GM23248 (cell line): ENCODE measurements at places on chromosomes 2 and 18. TPM values are rescaled to one million over a fixed set of nuclear protein-coding genes. Genes with fewer than 3 reads are reported as not detected.

Gene INPP5D
- 0.13 and 0.23 TPM in 2 replicates for polyA plus RNA-seq

Gene DNER
- 0.16 and 0.39 TPM in 2 replicates for polyA plus RNA-seq

Gene IGFBP5
- 37.9 and 39.8 TPM in 2 replicates for polyA plus RNA-seq

Gene NOSTRIN
- polyA plus RNA-seq, result 0.23 and 0.45 TPM in 2 replicates

Gene KATNAL2
- 4.1 and 4.6 TPM in 2 replicates for polyA plus RNA-seq

Gene TCF7L1
- polyA plus RNA-seq, result 1.8 and 1.9 TPM in 2 replicates

Gene AFF3
- 0.56 and 0.75 TPM in 2 replicates for polyA plus RNA-seq

Gene WDR43
- polyA plus RNA-seq, result 28.5 and 31.3 TPM in 2 replicates

Gene CTIF
- 19.6 and 21.5 TPM in 2 replicates for polyA plus RNA-seq

Gene WDR33
- polyA plus RNA-seq, result 39.3 and 43.8 TPM in 2 replicates

Gene CNGA3
- 0.20 and 0.30 TPM in 2 replicates for polyA plus RNA-seq

Gene NTSR2
- not detected in 2 replicates for polyA plus RNA-seq

Gene KCNG3
- not detected in 2 replicates for polyA plus RNA-seq

Gene SERPINB10
- not detected in 2 replicates for polyA plus RNA-seq

Gene CYP27A1
- polyA plus RNA-seq, result 2.9 and 3.7 TPM in 2 replicates

Gene DPYSL5
- not detected in 2 replicates for polyA plus RNA-seq

Gene NEMP2
- 3.8 and 4.8 TPM in 2 replicates for polyA plus RNA-seq

Gene HSPE1
- 180 and 188 TPM in 2 replicates for polyA plus RNA-seq

Gene KCNG2
- polyA plus RNA-seq, result not detected in 2 replicates

Gene EFHD1
- not detected in 2 replicates for polyA plus RNA-seq

Gene NOL4
- polyA plus RNA-seq, result not detected in 2 replicates

Gene ACTR2
- polyA plus RNA-seq, result 160 and 161 TPM in 2 replicates

Gene HMSD
- 0.83 TPM in 1 of 2 replicates, not detected in the other for polyA plus RNA-seq

Gene SALL3
- polyA plus RNA-seq, result not detected in 2 replicates

Gene MAP4K3
- polyA plus RNA-seq, result 9.4 and 9.9 TPM in 2 replicates

Gene DNAJC5G
- not detected in 2 replicates for polyA plus RNA-seq

Gene OTOS
- polyA plus RNA-seq, result not detected in 2 replicates

Gene CDH19
- not detected in 2 replicates for polyA plus RNA-seq

Gene PTH2R
- polyA plus RNA-seq, result not detected in 2 replicates

Gene RAB27B
- 0.18 and 0.45 TPM in 2 replicates for polyA plus RNA-seq

Gene DLX1
- 7.9 and 9.5 TPM in 2 replicates for polyA plus RNA-seq

Gene GAREM1
- polyA plus RNA-seq, result 0.19 and 0.30 TPM in 2 replicates

Gene SDC1
- 24.5 and 25.6 TPM in 2 replicates for polyA plus RNA-seq

Gene SERTAD2
- polyA plus RNA-seq, result 26.8 and 30.0 TPM in 2 replicates

Gene GPAT2
- polyA plus RNA-seq, result 0.38 and 0.71 TPM in 2 replicates

Gene RNF125
- 0.18 and 0.77 TPM in 2 replicates for polyA plus RNA-seq

Gene CHRNG
- polyA plus RNA-seq, result not detected in 2 replicates

Gene FKBP1B
- polyA plus RNA-seq, result 7.0 and 8.7 TPM in 2 replicates

Gene GAREM2
- 5.9 TPM in 2 replicates for polyA plus RNA-seq

Gene NEURL3
- polyA plus RNA-seq, result not detected in 2 replicates

Gene DTNA
- 5.5 and 6.2 TPM in 2 replicates for polyA plus RNA-seq

Gene RFTN2
- 2.2 and 2.6 TPM in 2 replicates for polyA plus RNA-seq

Gene DNAH6
- not detected in 2 replicates for polyA plus RNA-seq

Gene UGT1A5
- not detected in 2 replicates for polyA plus RNA-seq

Gene VIT
- polyA plus RNA-seq, result 0.31 TPM in 1 of 2 replicates, not detected in the other

Gene ZSWIM2
- not detected in 2 replicates for polyA plus RNA-seq

Gene LHCGR
- not detected in 2 replicates for polyA plus RNA-seq

Gene NCKAP1
- 57.4 and 58.9 TPM in 2 replicates for polyA plus RNA-seq

Gene UGT1A8
- polyA plus RNA-seq, result not detected in 2 replicates

Gene SPP2
- not detected in 2 replicates for polyA plus RNA-seq

Gene FABP1
- not detected in 2 replicates for polyA plus RNA-seq

Gene VWC2L
- not detected in 2 replicates for polyA plus RNA-seq

Gene ERFE
- 0.41 and 0.79 TPM in 2 replicates for polyA plus RNA-seq

Gene FER1L5
- 0.05 and 0.08 TPM in 2 replicates for polyA plus RNA-seq

Gene UBE2E3
- 168 and 184 TPM in 2 replicates for polyA plus RNA-seq

Gene GREB1L
- 1.2 and 1.9 TPM in 2 replicates for polyA plus RNA-seq
